Gastrocnemius medialis (tissue), 4 donors: ENCODE measurements at places on chromosomes 7 and 10. TPM values are rescaled to one million over a fixed set of nuclear protein-coding genes. Genes with fewer than 3 reads are reported as not detected.

GRCh38 chr7:1080252-1080920 is 7.5 kb upstream of the GPER1 start:
- no peaks in the 10 kb centered on the region for H3K27me3 ChIP-seq
- H3K4me1 ChIP-seq = peaks cover 14% of the 10 kb centered on the region
- DNase-seq = no peak
- no peaks in the 10 kb centered on the region for H3K36me3 ChIP-seq
- no peak overlapping the region for H3K27ac ChIP-seq

GRCh38 chr10:72243822-72244437 is 27.9 kb upstream of the ASCC1 start:
- peaks cover 76% of the 10 kb centered on the region for H3K4me1 ChIP-seq
- peak; percentile 64 for DNase-seq
- no peaks in the 10 kb centered on the region for H3K27me3 ChIP-seq
- no peak overlapping the region for H3K4me3 ChIP-seq
- no peaks in the 10 kb centered on the region for H3K36me3 ChIP-seq
- H3K27ac ChIP-seq = peak overlapping the region; percentile 98

- H3K36me3 ChIP-seq = peaks cover 71% of the 10 kb centered on the region
- H3K4me3 ChIP-seq = no peak overlapping the region
- H3K27me3 ChIP-seq = no peaks in the 10 kb centered on the region
- H3K27ac ChIP-seq = peak overlapping the region; percentile 58
- DNase-seq = no peak
Observed at GRCh38 chr10:104259999-104260774, 5.5 kb downstream of the GSTO1 start.

DNA sequence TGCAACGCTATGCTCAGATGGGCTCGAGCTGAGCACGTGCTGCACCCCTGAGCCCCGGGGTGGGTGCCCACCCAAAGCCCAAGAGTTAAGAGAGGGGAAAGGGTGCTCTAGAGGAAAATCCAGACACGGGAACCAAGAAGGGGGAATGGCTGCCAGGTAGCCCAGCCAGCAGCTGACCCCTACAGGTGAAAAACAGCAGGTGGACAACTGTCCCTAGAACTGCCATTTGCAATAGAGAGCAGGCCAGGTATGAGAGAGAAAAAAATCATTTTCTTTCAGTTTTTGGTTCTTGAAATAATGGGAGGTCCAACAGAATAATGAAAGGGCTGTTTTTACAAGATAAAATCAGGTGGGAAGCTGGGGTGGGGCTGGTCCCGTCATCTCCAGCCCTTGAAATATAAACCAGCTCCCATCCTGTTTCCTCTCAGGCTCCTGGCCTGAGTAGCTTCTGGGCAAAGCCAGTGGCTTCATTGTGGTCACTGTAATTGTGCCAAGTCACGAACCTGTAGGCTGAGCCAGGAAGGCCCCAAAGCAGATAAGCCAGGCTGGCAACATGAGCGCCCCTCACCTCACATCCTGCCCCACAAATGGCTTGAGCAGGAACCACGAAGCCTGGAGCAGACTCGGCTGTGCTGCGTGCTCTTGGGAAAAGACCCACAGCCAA is 257.8 kb downstream of the SNX10 start:
- H3K36me3 ChIP-seq = no peaks in the 10 kb centered on the region
- no peak overlapping the region for H3K4me3 ChIP-seq
- H3K27me3 ChIP-seq = no peaks in the 10 kb centered on the region
- H3K4me1 ChIP-seq = no peaks in the 10 kb centered on the region

GRCh38 chr10:73876971-73877370 is 2.6 kb upstream of the CAMK2G start:
- H3K27ac ChIP-seq = no peak overlapping the region
- no peak overlapping the region for H3K4me3 ChIP-seq
- no peaks in the 10 kb centered on the region for H3K36me3 ChIP-seq
- no peak for DNase-seq
- peaks cover 38% of the 10 kb centered on the region for H3K4me1 ChIP-seq

DNA sequence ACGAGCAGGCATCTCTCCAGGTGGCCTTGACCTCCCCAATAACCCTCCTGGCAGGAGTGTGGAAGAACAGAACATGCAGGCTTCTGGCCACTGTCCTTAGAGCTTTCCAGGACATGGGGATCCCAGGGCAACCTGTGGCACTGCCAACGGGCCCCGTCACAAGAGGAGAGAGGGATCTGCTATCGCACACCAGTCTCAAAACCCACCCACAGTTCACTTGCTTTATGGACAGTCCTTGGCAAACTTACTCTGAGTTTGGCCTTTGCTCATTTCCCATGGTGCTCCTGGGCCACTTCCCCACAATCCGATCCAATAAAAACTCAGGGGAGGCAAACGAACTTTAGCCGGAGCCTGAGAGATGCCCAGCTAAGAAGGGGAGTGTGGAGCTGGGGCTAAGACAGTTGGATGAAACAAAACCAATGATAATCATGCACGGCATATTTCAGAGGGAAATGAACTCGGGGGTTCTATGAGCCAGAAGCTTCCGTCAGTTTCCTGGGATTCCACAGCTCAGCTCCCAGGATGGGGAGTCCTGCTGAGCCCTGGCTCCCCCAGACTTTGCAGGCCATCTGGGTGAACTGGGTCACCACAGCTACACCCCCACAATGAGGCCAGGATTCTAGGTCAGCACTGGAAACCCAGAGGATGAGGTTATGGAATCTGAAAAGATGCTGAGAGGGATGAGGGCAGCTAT is 158.4 kb downstream of the NEURL1 start:
- H3K4me1 ChIP-seq = peaks cover 67% of the 10 kb centered on the region
- peak overlapping the region; percentile 78 for H3K27ac ChIP-seq
- H3K27me3 ChIP-seq = no peaks in the 10 kb centered on the region
- peak; percentile 44 for DNase-seq
- no peak overlapping the region for H3K4me3 ChIP-seq

DNA sequence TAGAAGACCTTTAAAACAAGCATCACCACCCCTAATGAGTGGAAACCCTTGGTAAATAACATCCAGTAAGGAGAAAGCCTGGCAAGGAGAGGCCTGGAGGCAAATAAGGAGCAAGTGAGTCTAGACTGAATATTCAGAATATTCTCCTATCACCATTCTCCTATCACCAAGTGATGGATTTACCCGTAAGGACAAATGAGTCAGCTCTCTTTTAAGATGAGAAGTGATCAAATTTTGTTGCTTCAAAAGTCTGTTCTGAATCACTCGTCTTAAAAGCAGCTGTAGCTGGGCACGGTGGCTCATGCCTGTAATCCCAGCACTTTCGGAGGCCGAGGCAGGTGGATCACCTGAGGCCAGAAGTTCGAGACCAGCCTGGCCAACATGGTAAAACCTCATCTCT is 28.4 kb downstream of the KIAA1549 start:
- H3K36me3 ChIP-seq = no peaks in the 10 kb centered on the region
- no peak overlapping the region for H3K27ac ChIP-seq
- no peaks in the 10 kb centered on the region for H3K4me1 ChIP-seq
- H3K4me3 ChIP-seq = no peak overlapping the region
- no peak for DNase-seq

DNA sequence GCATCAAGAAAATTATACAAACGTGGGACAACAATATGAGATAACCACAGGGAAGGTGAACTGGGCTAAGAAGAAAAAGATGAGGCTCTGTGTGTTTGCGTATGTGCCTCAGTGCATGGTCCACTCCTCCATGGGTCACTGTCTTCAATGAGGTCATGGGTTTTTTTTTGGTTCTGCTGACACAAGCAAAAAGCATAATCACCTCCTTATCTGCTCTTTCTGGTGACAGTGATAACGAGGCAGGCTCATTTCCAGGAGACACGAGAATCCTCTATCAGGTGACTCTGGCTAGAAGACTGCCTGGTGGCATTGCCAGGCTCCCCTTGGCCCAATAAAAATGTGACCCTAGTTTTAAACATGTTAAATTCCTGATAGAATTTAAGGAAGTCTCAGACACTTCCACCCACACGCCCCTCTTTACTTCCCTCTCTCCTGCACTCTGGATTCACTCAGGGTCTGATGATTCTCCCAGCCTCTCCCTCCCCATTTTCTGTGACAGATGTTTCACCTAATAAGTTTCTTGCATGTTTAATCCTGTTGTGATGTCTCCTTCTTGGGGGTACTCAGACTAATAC is 35.3 kb upstream of the CDCA7L start:
- H3K4me3 ChIP-seq = no peak overlapping the region
- no peak for DNase-seq

GRCh38 chr10:110696436-110696835 is 52.3 kb downstream of the RBM20 start:
- DNase-seq = no peak
- peak overlapping the region; percentile 86 for H3K27ac ChIP-seq
- peaks cover 55% of the 10 kb centered on the region for H3K4me1 ChIP-seq
- no peaks in the 10 kb centered on the region for H3K27me3 ChIP-seq
- no peaks in the 10 kb centered on the region for H3K36me3 ChIP-seq

- H3K27me3 ChIP-seq = no peaks in the 10 kb centered on the region
- peaks cover 25% of the 10 kb centered on the region for H3K4me1 ChIP-seq
- no peaks in the 10 kb centered on the region for H3K36me3 ChIP-seq
- H3K4me3 ChIP-seq = no peak overlapping the region
Observed at GRCh38 chr10:103238506-103239252, 7.0 kb upstream of the RPEL1 start.

DNA sequence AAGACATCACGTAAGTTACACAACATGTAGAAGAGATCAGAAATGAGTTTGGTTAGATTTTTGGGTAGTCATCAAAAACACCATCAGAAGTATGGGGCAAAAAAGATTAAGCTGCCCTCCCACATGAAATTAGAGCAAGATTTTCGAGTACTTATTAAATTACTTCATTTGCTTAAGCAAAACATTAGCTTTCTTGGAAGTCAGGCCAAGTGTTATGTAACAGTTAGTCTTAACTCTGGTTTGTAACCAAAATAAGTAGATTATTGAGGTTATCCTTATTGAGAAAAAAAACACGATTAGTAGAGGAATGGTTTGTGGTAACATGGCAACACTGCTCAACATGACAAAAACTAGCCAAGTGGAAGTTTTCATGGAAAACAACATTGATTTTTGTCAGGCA is 37.9 kb downstream of the HBP1 start:
- no peak overlapping the region for H3K4me3 ChIP-seq
- no peaks in the 10 kb centered on the region for H3K27me3 ChIP-seq
- H3K27ac ChIP-seq = no peak overlapping the region

- H3K27me3 ChIP-seq = no peaks in the 10 kb centered on the region
- no peaks in the 10 kb centered on the region for H3K36me3 ChIP-seq
- no peak overlapping the region for H3K27ac ChIP-seq
- no peaks in the 10 kb centered on the region for H3K4me1 ChIP-seq
- DNase-seq = no peak
- H3K4me3 ChIP-seq = no peak overlapping the region
Observed at GRCh38 chr7:108290459-108291151, 160.4 kb upstream of the LAMB4 start.

GRCh38 chr7:22546769-22547168 is 46.8 kb upstream of the STEAP1B start:
- H3K36me3 ChIP-seq = no peaks in the 10 kb centered on the region
- peaks cover 13% of the 10 kb centered on the region for H3K27me3 ChIP-seq
- no peak for DNase-seq
- H3K4me3 ChIP-seq = no peak overlapping the region

DNA sequence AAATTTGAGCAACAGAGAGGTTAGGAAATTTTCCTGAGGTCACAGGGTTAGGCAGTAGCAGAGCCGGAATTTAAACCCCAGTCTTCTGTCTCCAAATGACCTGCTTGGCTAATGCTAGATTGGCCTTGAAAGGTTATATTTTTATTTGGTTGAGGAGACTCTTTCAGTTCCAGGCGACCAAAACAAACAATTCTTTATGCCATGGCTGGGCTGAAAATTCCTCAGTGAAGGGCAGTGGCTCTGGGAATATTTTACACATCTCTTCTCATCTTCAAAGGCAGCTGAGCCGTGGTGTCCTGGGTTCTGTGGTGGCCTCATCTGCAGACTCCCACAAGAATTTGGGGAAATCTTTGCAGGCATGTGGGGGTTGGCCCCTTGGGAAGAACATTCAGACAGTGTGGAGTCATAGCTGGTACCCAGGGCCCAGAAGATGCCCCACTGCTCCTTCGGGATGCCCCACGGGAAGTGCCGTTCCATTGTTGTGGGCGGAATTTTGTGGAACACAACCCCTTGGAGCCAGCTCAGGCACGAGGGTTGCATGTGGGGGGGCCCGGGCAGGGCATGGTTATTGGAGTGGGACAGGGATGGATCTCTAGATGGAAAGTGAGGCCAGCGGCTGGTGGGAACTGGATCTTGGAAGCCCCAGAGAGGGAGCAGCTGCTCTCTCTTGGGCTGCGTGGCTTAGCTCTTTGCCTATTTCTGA is 33.2 kb downstream of the RPS24 start:
- no peak overlapping the region for H3K4me3 ChIP-seq
- H3K36me3 ChIP-seq = no peaks in the 10 kb centered on the region
- no peak for DNase-seq
- H3K4me1 ChIP-seq = no peaks in the 10 kb centered on the region

GRCh38 chr10:46524472-46525176 is 31.8 kb downstream of the GPRIN2 start:
- H3K4me1 ChIP-seq = no peaks in the 10 kb centered on the region
- no peaks in the 10 kb centered on the region for H3K36me3 ChIP-seq
- no peak overlapping the region for H3K27ac ChIP-seq
- no peak overlapping the region for H3K4me3 ChIP-seq

- no peaks in the 10 kb centered on the region for H3K36me3 ChIP-seq
- peaks cover 58% of the 10 kb centered on the region for H3K4me1 ChIP-seq
- peak overlapping the region; percentile 94 for H3K27ac ChIP-seq
- no peak for DNase-seq
- H3K27me3 ChIP-seq = no peaks in the 10 kb centered on the region
- H3K4me3 ChIP-seq = peak overlapping the region; percentile 90
Observed at GRCh38 chr10:7788639-7789286, 786 bp downstream of the ATP5F1C start.

- peaks cover 24% of the 10 kb centered on the region for H3K4me1 ChIP-seq
- peaks cover 9% of the 10 kb centered on the region for H3K36me3 ChIP-seq
- H3K4me3 ChIP-seq = peak overlapping the region; percentile 98
- DNase-seq = no peak
Observed at GRCh38 chr10:68955355-68955831, 577 bp upstream of the DDX21 start.

GRCh38 chr10:60921633-60922032 is 22.4 kb downstream of the RHOBTB1 start:
- no peak overlapping the region for H3K4me3 ChIP-seq
- peak overlapping the region; percentile 15 for H3K27ac ChIP-seq
- H3K4me1 ChIP-seq = peaks cover 34% of the 10 kb centered on the region
- H3K27me3 ChIP-seq = no peaks in the 10 kb centered on the region
- no peak for DNase-seq

DNA sequence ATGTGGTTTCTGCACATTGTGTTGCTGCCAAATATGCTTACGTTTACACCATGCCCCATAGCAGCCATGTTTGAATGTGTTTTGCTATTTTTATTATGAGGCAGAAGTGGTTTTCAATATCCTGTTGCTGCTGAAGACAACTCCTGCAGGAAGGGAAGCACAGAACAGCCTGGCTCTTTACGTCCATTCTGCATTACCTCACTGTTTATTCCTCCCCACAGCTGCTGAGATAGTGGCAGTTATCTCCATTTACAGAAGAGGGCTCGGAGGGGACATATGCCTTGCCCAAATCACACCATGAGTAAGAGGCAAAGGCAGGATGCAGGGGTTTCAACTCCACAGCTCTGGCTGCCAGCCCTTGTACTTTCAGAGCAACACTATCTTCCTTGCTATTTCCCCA is 35.3 kb downstream of the PLPP4 start:
- DNase-seq = no peak
- H3K27me3 ChIP-seq = no peaks in the 10 kb centered on the region
- H3K4me1 ChIP-seq = no peaks in the 10 kb centered on the region

The HTR5A gene
- total RNA-seq = not detected

The HOXA11 gene
- total RNA-seq = 7.1 TPM

The GIMAP1 gene
- 4.6 TPM for total RNA-seq

The FGL2 gene
- total RNA-seq = 5.8 TPM

The LRRC27 gene
- total RNA-seq = 2.1 TPM

The BMPER gene
- total RNA-seq = 11.0 TPM

The GALNT11 gene
- 16.3 TPM for total RNA-seq
